ENCODE measurements at places on chromosomes 2 and 18.

GRCh38 chr2:215772634-215773563 lies 240.5 kb downstream of the MREG start:
- no peak for DNase-seq

- no peak for DNase-seq
Observed at GRCh38 chr2:232502511-232502910, 14.9 kb upstream of the ECEL1 start.

- DNase-seq, result no peak
Observed at GRCh38 chr2:37052600-37053332, 31.4 kb downstream of the HEATR5B start.

DNA sequence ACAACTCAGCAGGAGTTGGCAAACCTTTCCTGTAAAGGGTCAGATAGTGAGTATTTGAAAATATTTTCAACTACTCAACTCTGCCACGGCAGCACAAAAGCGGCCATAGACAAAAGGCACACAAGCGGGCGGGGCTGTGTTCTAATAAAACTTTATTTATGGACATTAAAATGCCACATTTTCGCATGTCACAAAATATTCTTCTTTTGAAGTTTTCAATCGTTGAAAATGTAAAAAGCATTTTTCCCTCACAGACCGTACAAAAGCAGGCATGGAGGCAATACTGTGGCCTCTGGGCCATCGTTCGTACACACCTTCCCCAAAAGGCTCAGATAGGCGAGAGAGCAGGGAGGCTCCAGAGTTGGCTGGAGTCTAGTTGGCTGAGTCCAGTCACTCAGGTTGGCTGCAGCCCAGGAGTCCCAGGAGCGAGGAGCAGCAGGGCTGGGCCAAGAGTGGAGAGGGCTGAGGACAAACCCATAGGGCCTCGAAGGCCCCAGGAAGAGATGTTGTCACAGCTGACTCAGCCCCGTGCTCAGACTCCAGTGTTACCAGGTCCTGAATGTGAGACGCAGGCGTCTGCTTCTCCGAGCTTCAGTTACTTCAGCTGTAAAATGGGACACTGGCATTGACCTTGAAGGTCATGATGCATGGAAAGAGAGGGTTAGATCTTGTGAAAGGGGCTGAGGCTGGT lies 42.5 kb downstream of the SDC1 start:
- no peak for DNase-seq

DNA sequence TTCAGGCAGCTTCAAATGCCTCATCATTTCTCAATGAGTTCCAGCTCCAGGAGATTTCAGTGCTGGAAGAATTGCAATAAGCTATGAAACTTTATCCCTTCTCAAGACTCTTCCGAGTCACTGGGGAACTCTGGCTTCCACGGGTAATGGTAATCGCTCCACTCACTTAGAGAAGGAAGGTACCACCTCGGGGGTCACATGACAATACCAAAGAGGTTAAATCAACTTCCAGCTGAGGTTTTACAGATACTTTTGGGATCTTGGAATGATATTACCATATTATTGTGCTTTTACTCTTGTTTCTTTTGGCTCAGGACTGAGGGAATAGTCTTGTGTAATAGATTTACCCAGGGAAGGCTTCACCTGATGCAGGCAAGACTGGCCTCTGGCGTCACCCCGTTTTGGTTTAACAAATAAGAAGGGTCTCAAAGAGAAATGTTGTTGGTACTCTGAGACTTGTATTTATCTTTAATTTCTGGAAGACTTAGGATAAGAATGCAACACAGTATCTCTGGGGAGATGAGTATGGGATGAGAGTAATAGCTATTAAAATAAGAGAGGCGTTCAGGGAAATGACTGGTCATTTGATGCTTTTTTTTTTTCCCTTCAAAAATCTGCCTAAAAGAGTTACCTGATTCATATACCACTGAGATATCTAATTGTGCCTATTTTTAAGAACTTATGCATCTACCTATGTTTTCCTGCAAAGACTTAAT lies 316.9 kb upstream of the ZEB2 start:
- no peak for DNase-seq

DNA sequence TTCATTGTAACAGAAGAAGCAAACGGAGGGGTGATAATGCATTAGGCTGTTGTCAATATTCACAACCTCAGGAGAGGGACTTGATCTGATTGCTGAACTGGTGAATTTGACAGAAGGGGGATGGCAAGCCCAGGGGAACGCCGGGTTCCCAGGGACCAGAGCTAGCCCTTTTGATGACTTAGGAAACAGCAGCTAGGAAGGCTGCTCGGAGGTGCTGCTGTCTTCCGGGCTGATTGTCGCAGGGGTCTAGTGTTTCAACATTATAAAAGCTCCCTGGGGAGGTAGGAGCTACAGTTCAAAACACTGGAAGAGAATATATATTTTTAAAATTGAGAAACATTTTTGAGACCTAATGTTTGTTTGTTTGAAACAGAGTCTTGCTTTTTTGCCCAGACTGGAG lies 47.3 kb downstream of the CD8B2 start:
- no peak for DNase-seq

DNA sequence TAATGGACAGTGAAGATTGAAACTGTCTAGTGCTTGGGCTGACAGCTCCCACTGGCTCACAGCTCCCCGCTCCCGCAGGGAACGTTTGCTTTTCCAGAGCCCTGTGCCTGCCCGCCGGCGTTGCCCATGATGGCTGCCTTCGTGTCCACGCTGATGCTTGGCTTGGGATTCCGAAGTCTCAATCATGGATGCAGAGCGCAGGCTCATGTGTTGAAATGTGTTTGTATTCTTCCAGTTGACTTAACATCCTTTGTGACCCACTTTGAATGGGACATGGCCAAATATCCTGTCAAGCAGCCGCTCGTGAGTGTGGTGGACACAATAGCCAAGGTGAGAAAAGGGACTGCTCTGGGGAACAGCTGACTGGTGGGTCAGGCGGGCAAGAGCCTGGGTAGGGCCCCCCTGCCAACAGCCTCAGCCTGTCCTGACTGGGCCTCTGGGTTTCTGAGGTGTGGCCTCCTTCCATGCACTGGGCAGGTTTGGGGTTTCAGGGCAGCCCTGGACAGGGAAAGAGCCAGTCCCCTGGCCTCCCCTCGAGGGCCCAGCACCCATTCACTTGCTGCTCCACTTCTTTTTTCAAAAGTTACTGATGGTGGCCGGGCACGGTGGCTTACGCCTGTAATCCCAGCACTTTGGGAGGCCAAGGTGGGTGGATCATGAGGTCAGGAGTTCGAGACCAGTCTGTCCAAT lies 42.8 kb downstream of the ATP6V1C2 start:
- no peak for DNase-seq

- no peak for DNase-seq
Observed at GRCh38 chr2:232802091-232802490, 25.7 kb upstream of the KCNJ13 start.

DNA sequence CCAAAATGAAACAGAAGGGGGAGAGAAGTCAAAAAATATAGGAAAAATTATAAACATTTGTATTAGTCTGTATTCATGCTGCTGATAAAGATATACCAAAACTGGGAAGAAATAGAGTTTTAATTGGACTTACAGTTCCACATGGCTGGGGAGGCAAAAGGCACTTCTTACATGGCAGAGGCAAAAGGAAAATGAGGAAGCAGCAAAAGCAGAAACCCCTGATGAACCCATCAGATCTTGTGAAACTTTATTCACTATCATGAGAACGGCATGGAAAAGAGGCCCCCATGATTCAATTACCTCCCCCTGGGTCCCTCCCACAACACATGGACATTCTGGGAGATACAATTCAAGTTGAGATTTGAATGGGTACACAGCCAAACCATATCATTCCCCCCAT lies 79.1 kb downstream of the ZRANB3 start:
- DNase-seq, result no peak

DNA sequence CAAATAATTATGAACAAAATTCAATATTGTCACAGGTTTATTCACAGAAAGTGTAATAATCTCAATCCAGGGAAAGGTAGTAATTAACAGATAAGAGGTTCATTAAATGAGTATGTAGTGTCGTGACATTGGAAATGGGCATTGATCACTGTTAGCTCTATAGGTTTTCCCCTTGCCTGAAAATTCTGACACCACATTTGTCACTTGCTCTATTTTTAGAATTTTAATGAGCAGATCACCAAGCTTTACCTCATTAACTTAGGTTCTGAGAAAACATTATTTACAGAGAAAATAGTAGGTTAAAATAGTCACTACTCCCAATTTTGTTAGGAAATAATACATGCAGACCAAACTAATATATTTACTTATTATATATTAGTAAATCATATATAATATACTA lies 344.0 kb downstream of the DSC3 start:
- no peak for DNase-seq

- no peak for DNase-seq
Observed at GRCh38 chr2:47457268-47457667, 54.3 kb downstream of the MSH2 start.

- no peak for DNase-seq
Observed at GRCh38 chr2:114068438-114068837, 178.5 kb downstream of the ACTR3 start.

- no peak for DNase-seq
Observed at GRCh38 chr2:149781263-149781808, 193.8 kb upstream of the MMADHC start.

- no peak for DNase-seq
Observed at GRCh38 chr2:5867056-5867455, 174.9 kb downstream of the SOX11 start.

Data from stimulated activated CD8-positive, alpha-beta memory T cell treated with anti-CD3 and anti-CD28 coated beads, Interleukin-4, amount 100 ng/mL, for 1 hour (primary cell).